ENCODE measurements at places on chromosomes 1 and 21. TPM values are rescaled to one million over a fixed set of nuclear protein-coding genes. Genes with fewer than 3 reads are reported as not detected.

GRCh38 chr1:50959303-50959912 is 659 bp downstream of the FAF1 start:
- DNase-seq, result no peak

DNA sequence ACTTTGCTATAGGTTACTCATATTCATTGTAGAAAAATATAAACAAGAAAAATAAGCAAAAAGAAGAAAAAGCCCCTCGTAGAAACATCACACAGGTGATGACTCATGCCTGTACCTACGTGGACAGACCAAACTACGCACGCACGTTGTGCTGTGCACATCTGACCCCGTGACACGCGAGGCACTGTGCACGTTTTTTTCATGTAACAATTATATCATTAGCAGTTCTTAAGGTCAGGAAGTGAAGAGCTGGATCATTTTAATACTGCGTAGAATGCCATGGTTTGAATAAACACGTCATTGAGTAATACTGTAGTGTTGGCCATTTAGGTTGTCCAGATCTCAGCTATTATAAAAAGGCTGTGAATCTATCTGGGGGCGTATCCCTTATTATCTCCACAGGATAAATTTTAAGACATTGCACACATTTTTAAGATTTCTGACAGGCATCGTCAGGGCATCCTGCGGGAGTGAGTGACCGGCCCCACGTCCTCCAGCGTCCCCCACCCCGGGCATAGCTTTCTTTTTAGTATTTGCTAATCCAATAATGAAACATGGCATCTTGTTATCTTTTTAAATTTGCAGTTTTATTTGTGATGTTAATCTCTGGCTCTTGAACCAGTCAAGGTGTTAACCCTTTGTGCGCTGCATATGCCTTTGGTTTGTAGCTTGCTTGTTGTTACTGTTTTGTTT is 23.4 kb upstream of the ADARB1 start:
- no peak for DNase-seq

- no peak for DNase-seq
These were observed 84.3 kb downstream of the CTH start for GRCh38 chr1:70495370-70495769.

DNA sequence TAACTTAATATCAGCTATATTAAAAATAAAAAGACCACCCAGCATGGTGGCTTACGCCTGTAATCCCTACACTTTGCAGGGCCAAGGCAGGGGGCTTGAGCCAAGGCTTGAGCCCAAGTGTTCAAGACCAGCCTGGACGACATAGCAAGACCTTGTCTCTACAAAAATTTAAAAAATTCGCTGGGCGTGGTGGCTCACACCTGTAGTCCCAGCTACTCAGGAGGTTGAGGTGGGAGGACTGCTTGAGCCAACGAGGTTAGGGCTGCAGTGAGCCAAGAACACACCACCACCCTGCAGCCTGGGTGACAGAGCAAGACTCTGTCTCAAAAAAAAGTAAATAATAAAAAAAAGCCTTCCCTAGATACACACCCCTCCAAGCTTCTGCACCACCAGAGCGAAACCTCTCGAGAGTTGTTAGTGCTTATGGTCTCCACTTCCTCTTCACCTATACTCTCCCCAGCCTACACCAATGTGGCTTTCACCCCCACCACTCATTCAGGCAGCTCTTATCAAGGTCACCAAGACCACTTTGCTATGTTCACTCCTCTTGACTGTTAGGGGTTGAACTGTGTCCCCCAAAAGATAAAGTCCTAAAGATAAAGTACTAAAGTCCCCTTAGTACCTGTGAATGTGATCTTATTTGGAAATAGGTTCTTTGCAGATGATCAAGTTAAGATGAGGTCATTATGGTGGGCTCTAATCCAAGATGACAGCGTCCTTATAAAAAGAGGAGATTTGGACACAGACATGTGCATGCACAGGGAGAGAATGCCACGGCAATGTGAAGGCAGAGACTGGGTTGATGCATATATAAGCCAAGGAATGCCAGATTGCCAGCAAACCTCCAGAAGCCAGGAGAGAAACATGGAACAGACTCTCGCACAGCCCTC is 6.8 kb upstream of the PPP1R15B start:
- DNase-seq, result no peak

DNA sequence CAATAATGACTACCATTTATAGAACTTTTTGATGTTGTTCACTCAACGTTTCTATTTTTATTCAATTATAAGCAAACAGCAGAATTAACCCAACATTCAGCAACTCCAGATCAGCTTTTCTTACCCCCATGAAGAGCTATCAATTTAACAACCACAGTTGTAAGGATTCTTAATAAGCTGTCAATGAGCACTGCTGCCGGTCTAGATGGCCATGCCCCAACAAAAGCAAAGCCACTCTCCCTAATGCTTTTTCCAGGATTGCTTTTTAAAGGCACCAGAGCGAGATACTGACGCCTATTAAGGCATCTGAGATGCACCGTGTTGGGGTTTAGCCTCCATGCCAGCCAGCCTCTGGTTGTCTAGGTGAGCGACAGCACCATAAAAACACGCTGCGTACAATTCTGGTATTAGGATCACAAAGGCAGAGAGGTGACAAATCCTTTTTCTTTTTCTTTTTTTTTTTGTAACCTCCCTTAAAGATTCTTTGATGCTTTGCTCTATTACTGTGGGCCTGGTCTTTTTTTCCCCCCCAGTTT is 39.5 kb downstream of the PTPRC start:
- DNase-seq, result no peak

Gene UMODL1
- total RNA-seq, result not detected

Gene TLCD4
- 6.6 TPM for total RNA-seq

Data from omental fat pad (tissue), 4 donors.